ENCODE measurements at places on chromosomes 5 and 9.

DNA sequence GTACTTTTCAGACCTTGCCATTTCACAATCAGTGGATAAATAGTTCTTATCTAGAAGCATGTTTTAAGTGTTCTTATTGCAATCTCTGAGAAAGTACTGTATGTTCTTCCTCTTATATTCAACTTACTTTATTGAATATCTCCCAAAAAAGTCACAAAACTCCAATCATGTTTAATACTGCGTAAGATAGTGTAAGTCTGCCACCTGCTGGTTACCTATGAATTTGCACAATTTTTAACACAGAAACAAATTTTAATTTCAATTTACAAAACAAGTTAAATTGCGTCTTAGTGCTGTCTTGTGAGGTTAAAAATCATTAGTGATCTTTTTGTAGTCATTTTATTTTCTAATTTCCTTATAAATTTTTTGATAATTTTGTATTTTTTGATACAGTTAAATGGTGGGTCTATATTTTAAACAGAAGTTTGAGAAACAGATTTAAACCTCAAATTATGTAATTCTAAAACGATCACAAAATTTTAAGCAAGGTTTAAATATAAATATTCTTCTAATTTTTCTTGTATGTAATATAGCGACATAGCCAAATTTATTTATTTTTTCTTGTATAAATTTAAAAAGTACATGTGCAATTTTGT, 115.8 kb downstream of the EMB start:
- peak; percentile 29 for DNase-seq

DNA sequence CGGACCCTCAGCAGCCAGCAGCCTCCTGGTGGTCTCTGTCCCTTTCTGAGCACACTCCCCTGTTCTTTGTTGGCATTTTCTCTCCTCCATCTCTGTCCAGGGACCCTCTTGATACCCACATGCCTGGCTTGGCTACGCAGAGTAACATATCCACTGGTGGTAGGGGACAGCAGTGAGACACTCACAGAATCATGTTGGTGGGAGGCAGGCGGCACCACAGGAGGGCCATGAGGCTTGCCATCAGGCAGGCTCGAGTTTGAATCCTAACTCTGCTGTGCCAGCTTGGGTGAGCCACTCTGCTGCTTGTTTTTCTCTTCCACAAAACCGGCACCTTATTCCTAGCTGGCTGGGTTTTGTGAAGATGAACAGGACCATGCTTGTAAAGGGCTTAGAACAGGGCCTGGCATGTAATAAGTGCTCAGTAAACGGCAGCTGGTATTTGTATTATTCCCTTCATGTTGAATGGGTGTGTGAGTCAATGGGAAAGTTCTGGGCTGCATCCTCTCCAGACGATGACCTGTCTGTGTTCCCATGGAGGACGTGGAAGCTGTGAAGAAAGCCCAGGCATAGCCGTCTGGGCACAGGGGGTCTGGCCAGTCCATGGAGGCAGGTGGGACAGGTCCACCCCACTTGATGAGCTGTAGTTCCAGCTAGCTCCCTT, 2.3 kb downstream of the COL27A1 start:
- DNase-seq = peak; percentile 60

DNA sequence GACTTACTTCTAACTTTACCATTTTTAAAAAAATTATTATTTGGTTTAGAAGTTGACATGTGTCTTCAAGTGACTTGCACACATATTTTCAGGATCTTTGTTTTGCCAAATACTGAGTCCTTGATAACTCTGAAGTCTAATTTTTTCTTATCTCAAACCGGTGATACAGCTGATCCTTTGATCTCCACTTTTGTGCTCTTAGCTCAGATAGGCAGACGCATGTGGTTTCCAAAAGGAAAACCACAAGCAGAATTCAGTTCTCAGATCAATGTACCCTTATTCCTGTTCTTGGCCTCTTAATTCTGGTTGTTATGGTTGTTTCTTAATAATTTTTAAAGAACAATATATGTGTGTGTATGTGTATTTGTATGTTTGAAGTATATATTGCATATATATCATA, 238.3 kb upstream of the EDIL3 start:
- no peak for DNase-seq

DNA sequence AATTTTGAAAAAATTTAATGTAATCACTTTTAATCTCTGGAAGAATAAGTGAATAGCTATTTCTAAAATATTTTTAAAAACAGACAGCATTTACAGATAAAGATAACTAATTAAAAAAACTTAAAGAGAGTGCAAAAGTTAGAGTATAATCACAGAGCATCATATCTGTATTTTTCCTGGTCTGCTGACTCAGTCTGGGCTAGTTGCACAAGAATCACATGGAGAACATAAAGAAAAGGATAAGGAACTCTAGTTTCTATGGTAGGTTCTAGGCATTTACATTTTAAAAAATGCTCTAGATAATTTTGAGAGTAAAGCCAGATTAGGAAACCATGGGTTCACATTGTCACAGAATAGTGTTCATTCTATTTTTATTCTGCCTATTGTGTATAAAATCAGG, 347.4 kb downstream of the PSAT1 start:
- no peak for DNase-seq

DNA sequence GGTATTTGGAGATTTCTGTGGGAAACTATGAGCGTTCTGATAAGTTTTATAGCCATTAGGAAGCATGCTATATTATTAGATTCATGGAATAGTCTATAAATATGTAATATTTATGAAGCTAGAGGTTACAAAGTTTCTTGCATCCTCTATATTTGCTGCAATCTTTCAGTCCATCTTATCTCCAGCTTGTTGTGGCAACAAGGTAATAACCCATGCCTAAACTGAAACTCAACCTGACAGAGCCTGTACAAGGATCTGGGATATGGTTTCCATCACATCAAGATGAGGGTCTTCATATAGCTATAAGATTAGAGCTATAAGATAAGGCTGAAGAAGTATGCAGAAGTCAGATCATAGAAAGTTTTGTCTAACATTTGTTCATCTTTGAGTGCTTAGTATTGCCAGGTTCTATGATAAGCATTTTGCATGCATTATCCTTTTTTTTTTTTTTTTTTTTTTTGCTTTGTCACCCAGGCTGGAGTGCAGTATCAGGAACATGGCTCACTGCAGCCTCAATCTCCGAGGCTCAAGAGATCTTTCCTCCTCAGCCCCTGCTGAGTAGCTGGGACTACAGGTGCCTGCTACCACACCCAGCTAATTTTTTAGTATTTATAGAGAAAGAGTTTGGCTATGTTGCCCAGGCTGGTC, 14.8 kb downstream of the BAAT start:
- DNase-seq = no peak

DNA sequence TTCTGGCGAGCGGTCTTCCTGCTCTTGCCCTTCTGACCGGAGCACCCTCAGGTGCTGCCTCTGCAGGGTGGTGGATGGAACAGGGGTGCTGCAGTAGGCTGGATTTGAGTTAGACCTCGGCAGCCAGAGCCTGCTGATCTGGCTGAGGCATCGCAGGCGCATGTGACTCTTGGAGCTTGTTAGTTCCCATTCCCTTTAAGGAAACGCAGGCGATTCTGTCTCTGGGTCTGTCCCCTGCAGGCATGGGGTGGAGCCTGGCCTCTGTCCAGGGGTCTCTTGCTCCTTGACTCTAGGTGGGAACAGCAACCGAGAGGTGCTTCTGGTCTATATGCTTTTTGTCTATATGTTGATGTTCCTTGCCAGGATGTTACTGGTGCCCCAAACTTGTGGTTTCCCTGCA, 3.1 kb downstream of the WNK2 start:
- no peak for DNase-seq

- DNase-seq = no peak
These were observed 398.5 kb upstream of the RPS23 start for GRCh38 chr5:82676661-82677060.

DNA sequence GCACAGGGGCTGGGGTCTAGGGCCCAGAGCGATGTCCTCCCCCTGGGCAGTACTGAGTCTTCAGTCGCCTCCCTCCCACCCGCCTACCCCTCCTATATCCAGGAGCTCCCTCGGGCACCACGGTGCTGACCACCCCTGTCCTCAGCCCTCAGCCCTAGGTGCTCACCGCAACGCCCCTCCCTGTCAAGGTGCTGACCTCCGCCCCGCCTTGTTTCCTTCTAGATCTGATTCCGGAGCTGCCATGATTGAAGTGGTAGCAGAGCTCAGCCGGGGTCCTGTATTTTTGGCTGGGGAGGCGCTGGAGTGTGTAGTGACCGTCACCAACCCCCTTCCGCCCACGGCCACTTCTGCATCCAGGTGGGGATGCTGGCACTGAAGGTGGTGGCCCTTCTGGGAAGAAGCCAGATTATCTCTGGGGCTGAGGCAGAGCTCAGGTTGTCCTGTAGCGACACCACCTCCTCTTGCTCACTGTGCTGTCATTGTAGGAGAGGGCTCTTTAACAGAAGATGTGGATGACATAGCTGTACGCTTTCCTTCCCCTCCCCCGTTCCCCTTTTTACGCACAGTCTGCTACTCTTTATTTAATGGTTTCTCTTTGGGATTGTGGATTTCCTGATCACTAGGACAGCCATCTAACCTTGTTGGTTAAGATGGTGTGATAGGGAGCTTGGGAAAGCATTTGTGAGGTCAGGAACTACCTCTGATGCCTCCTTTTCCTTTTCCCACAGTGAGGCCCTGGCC, 598 bp downstream of the RGP1 start:
- DNase-seq = no peak

GRCh38 chr9:12095931-12096330, 597.3 kb upstream of the TYRP1 start:
- no peak for DNase-seq

DNA sequence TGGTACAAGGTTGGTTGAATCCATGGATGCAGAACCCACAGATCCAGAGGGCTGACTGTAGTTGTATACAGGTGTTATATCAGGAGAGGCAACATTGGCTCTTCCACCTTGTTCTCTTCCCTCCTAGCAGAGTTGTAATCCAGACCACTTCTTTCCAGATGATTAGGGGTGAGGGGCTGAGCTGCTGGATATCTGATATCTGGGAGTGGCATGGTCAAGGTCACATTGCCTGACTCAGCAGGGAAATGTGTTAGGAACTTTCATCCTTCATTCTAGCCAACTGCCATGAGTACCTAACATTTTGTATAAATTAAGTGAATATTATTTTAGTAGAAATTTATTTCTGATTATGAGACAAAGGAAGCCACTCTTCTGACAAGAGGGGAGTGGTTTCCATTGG, 7.3 kb downstream of the DAPK1 start:
- no peak for DNase-seq

DNA sequence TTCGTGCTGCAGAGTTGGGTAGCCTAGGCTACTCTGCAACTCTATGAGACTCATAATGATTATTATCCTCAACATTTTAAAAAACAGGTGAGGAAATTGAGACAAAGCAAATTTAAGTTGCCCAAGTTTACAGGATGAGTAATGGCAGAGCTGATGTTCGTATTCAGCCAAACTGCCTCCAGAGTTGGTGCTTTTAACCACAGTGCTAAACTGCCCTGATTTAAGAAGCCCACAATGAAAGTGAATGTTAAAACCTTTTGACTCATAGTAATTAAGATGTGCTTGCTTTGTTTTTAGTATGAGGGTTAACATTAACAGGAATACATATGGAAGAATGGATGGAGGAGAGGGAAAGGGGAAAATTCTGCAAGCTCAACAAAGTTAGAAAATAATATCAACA, 15.9 kb upstream of the GABRB2 start:
- no peak for DNase-seq

- no peak for DNase-seq
These were observed 2.8 kb upstream of the PRR16 start for GRCh38 chr5:120461251-120461650.

DNA sequence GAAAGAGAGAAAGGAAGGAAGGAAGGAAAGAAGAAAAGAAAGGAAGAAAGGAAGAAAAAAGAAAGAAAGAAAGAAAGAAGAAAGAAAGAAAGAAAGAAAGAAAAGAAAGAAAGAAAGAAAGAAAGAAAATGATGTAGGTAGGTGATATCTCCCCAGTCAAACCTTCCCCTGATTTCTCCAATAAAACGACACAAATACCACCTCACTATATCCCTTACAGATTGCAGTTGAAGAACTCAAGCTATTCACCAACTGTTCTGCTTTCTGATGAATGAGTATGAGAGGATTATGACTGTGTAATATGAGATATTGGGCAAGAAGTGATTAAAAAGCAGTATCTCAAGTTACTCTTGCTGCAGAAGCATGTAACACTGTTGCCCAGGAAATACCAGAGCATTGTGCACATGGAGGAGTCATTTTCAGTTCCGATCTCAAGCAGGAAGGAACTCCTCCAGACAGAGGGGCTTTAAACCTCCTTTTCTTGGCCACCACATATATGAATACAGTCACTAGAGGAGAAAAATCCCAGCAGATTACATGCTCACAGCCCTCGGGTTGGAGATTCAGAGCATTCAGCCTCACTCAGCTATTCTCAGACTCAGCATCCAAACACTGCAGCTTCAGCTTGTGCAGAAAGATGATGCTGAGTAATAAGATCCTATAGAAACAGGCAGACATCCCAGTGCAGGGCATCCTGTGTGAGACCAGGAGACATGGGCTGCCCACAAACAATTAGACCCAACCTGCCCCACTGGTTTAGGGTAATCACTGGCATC, 61.4 kb downstream of the UGCG start:
- peak; percentile 98 for DNase-seq

- no peak for DNase-seq
These were observed 193.9 kb downstream of the RORB start for GRCh38 chr9:74691058-74691457.

- DNase-seq = no peak
These were observed 10.9 kb downstream of the SH3GL2 start for GRCh38 chr9:17589771-17590170.

Data from AG10803 (cell line).